GM04504 (cell line): ENCODE measurements at places on chromosomes 2 and 18.

- DNase-seq = no peak
Observed at GRCh38 chr18:22846088-22846683, 86.9 kb upstream of the RBBP8 start.

DNA sequence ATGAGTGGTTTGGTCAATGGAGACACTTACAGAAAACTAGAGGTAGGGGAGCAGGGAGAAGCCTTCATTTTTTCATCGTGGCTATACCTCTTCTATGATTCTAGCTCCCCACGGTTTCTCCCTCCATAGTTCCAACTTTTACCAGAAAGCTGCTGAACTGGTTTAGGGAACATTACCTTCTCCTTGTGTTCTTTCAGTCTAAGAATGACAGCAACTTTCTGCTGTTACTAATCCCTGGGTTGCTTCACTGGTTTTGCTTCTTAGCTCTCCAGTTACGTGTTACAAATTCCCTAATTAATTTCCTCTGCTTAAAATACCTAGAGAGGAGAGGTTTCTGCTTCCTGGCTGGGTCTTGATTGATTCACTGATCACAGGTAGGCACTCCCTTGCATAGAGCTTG is 499.9 kb downstream of the SLC4A3 start:
- no peak for DNase-seq

DNA sequence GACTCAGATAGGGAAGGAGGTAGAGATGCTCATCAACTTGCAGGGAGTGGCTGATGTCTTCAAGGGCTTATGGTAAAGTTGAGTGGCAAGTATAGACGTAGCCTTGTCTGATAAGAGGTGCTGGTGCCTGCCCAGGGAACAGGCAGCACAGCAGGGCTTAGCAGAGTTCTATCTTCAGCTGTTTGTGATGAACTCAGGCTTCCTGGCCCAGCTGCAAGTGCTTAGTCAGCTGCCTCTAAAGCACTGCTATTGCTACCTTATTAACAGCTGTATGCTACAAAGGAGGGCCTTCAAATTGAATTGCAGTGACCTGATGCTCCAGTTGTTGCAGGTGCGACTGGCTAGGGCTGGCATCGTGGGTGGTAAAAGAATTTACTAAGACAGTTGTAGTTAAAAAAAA is 82.1 kb downstream of the TSN start:
- no peak for DNase-seq

DNA sequence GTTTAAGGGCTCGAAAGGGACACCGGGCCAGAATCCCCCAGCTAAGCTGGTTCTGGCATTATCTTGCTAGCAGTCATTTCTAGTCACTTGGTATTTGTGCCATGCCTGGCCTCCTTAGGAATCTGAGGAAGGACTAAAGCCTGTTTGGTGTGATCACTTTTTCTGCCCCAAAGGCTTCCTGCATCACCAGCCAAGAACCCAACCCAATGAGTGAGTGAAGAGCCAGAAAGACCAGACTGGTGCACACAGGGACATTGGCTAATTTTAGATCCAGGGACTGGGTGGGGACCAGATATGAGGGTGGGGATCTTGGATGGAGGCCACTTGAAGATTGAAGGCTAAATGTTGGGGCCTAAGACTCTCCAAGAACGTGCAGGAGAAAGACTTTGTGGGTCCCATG is 411.9 kb upstream of the TNP1 start:
- no peak for DNase-seq

GRCh38 chr2:54838585-54839035 is 115.1 kb downstream of the EML6 start:
- DNase-seq = peak; percentile 60

- DNase-seq = no peak
Observed at GRCh38 chr2:160694631-160695030, 201.0 kb upstream of the RBMS1 start.

DNA sequence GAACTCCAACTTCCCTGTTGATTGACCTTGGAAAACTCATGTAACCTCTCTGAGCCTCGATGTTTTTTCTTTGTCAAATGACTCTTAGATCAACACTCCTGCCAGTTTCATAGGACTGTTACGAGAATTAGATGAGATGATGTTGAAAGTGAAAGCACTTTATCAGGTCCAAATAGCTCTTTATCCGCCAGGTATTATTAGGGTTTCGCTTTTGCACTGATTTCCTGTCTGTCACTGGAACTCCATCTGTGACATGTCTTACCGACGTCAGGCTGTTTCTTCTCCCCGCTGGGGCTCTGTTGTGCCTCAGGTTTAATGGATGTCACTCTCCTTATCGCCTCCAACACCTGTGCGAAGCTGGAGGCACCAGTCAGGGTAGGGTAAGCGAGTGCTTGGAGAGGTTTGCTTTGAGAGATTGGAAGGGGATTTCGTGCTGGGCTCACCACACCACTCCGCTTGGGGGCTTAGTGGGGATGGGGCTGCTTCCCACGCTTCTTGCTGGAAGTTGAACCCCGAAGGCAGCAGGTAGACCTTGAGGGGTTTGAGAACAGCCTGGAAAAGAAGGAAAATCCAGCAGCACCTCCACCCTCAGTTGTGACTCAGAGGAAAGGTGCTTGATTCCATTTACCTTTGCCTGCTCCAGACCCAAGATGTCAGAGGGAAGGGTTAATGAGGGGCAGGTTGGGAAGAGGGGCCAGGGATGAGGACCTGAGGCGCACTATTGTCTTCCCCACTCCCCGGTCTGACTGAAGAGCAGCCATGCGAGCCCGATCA is 4.3 kb downstream of the GAD1 start:
- DNase-seq = no peak

- DNase-seq = no peak
Observed at GRCh38 chr2:99974275-99974674, 168.1 kb downstream of the AFF3 start.

GRCh38 chr2:213166109-213166508 is 14.7 kb upstream of the IKZF2 start:
- no peak for DNase-seq

DNA sequence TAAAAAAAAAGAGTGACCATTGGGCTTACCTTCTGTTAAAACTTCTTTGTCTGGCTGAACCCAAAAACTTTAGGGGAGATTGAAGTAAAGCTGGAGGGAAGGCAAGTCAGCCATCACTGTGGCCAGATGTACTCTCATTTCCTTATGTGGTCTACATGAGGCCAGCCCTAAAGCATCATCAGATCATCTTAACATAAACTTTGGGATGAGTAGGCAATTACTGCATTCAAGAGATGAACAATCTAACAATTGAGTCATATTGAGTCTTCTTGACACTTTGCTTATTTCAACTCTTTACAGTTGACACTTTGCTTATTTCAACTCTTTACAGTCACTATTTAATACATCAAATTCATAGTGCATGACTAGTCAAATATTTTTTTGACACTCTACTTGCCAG is 155.6 kb downstream of the QPCT start:
- no peak for DNase-seq

DNA sequence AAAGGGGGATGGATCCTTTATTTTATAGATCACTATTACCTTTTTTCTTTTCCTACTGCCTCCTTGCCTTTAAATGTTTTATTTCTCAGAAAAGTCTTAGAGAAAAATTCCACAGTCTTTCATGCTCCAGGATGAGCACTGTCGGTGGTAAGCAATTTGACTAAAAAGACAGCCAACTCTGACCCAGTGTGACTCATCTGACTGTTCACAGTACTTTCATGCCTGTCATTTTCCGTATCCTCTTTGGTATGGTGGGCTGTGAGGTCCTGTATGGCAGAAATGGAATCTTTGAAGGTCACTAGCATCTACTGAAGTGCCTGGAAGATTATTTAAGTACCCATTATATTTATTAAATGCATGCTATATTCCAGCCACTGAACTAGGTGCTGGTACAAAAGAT is 2.1 kb upstream of the RFTN2 start:
- no peak for DNase-seq

- no peak for DNase-seq
Observed at GRCh38 chr2:2170189-2170588, 160.9 kb downstream of the MYT1L start.

DNA sequence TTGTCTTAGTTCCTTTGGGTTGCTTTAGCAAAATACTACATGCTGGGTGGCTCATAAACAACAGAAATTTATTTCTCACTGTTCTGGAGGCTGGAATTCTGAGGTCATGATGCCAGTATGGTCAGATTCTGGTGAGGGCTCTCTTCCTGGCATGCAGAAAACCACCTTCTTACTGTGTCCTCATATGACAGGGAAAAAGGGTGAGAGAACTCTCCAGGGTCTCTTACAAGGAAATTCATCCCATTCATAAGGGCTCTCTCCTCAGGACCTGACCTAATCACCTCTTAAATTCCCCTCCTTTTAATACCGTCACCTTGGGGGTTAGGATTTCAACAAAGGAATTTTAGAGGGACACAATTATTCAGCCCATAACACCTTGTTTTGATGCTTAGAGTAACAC is 243.1 kb upstream of the TNP1 start:
- DNase-seq = no peak

DNA sequence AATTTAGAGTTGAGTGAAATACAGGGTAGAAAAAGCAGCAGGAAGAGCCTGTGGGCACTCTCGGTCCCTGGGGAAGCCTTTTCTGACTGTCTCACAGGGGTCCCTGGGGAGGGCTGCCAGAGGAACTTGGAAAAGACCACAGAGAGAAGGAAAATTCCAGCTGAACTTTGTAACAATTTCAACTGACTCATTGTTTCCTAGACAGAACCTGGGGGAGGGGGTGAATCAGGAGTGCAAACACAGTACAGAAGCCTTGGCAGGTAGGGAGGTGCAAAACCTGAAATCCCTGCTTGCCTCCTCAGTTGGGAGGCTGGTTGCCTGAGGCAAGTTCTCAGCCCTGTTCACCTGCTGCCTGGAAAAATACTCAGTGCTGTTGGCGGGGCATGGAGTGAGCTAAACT is 106.8 kb downstream of the GRB14 start:
- no peak for DNase-seq
